ENCODE measurements at places on chromosomes 16 and 17.

- peak; percentile 30 for DNase-seq
Observed at GRCh38 chr16:11796227-11797165, 562 bp downstream of the ZC3H7A start.

GRCh38 chr16:10688291-10688690 is 6.4 kb downstream of the TEKT5 start:
- no peak for DNase-seq

DNA sequence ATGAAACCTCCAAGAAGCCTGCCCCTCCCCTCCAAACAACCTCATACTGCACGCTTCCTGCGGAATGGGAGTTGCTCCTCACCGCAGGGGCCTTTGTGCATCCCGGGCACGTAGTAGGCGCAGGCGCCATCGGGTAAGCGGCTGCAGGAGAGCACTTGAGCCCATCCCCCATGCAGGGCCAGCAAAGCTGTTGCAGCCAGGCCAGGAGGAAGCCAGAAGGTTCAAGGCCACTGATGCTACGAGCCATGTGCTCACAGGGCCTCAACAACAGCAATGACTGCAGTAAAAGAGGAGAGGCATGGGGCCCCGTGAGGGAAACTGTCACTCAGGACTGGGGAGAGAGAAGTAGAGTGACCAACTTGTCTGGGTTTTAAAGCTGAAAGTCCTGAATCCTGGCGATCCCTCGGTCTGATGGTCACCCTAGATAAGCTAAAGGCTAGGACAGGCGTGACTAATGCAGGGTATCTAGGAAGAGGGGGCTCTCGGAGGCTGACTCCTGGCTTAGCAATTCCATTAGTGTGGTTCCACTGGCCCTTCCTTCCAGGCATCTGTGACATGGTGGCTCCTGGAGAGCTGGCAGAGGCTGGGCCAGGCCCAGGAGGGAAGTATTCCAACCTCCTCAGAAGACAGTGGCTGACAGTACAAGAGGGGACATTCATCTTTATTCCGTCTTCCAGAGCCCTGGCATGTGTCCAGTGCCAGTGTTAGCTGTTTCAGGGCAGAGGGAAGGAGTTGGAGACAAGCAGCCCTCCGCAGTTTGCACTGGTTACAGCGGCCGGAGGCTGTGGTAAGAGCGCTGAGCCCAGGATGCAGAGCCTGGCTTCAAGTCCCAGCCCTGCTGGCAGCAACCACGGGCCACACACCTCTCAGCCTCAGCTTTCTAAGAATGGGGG is 20.8 kb downstream of the GOSR2 start:
- no peak for DNase-seq

DNA sequence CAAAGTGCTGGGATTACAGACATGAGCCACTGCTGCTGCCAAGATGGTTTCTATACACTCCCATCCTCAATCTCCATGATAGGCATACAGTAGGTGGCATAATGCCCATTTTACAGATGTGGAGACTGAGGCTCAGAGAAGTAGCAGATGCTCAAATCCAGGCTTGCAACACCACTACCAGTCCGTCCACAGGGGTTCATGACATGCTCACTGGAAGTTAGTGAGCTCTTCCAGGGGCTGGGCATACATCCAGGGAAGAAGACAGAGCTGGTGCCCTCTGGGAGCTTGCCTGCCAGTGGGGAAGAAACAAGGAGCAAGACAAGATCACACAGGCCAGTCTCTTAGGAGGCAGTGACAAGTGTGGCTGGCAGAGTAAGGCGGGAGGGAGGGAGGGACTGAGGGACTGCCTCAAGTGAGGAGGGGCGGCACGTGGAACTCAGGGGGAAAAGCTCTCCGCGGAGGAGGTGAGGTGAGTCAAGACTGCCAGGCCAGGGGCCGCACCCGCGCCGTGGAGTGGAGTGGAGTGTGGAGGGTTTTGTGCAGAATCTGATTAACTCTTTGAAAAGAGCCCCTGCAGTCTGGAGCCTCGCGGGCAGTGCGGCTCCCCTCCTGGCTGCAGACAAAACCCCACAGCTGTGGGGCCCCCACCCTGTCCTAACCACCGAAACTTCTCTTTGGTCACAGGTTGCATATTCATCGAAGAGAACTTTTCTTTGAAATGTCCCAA is 27.9 kb downstream of the SREBF1 start:
- no peak for DNase-seq

GRCh38 chr16:10767127-10767526 is 23.5 kb downstream of the NUBP1 start:
- no peak for DNase-seq

DNA sequence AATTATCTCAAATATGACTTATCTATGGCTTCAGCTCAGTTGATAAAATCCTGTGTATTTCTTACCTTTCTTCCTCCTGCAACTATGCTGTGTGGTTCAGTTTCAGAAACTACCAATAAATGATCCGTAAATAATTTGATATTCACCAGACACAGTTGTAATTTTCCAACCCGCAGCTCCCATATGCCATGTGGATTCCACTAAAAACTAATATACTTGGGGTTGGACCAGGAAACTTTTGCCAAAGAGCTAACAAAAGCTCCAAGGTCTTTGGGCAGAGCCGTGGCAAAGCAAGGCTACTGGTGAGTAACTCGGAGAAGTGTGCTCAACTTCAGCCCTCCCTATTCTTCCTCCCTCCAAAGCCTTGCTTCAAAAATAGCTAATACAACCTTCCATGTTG is 2.3 kb upstream of the CHST6 start:
- no peak for DNase-seq

DNA sequence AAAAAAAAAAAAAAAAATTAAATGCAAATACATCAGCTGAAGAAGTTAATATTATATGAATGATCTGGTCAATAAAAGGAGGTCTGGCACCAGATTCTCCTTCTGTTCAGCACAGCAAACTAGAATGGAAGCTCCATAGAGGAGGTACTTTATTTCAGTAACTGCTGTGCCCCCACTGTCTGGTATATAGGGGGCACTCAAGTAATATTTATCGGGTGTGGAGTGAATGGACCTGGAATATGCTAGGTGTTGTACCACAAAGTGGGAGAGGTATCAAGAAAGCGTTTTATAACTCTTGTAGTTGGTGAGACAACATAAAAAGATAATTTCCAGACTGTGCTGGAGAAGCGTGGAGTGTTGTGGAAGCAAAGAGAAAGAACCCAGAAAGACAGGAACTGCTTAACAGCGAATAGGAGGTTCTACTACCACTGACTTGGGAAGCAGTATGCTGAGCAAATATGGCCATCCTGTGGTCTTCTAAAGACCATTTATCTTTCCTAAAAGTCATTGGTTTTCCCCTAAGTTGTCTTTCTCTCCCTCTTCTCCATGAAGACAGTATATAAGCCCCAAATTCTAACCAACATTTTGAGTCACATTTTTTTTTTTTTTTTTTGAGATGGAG is 12.2 kb upstream of the PRKCA start:
- no peak for DNase-seq

GRCh38 chr16:47666434-47666833 is 205.3 kb downstream of the PHKB start:
- DNase-seq = no peak

DNA sequence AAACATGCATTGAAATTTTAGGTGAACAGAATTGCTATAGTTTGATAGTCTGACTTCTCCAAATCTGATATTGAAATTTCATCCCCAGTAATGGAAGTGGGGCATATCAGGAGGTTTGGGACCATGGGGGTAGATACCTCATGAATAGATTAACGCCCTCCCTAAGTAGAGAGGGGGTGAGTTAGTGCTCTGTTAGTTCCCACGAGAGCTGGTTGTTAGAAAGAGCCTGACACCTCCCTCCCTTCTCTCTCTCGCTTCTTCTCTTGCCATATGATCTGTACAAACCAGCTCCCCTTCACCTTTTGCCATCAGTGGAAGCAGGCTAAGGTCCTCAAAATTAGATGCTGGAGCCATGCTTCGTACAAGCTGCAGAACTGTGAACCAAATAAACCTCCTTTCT is 78.8 kb downstream of the BRIP1 start:
- no peak for DNase-seq

- DNase-seq = no peak
Observed at GRCh38 chr17:64449545-64449944, 630 bp downstream of the MILR1 start.

DNA sequence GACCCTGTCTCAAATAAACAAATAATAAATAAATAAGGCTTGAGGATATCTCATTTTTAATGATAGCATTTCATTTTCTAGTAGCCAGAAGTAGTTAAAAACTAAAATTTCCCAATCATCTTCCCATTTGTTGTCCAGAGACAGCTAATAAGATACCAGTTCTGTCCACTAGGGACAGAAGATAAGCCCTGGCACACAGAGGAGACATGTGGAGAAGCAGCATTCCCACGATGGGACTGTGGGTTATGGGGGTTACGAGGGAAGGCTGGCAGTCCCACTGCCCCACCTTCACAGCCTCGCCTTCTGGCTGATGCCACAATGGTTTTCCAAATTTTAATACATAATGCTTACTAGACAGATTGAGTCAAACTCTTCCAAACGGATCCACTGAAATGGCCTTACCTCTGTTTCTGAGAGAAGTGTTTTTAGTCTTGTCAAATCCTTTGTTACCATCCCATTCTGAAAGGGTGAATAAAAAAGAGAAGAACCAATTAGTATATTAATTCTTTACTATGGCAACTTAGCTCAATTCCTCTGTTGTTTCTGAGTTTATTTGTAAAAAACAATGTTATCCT is 44.2 kb downstream of the HELZ start:
- DNase-seq = no peak

- no peak for DNase-seq
Observed at GRCh38 chr17:7915179-7915610, 894 bp downstream of the RNF227 start.

- DNase-seq = no peak
Observed at GRCh38 chr17:34711646-34712045, 132.3 kb downstream of the TMEM132E start.

GRCh38 chr17:54021418-54021817 is 198.7 kb downstream of the KIF2B start:
- DNase-seq = no peak

DNA sequence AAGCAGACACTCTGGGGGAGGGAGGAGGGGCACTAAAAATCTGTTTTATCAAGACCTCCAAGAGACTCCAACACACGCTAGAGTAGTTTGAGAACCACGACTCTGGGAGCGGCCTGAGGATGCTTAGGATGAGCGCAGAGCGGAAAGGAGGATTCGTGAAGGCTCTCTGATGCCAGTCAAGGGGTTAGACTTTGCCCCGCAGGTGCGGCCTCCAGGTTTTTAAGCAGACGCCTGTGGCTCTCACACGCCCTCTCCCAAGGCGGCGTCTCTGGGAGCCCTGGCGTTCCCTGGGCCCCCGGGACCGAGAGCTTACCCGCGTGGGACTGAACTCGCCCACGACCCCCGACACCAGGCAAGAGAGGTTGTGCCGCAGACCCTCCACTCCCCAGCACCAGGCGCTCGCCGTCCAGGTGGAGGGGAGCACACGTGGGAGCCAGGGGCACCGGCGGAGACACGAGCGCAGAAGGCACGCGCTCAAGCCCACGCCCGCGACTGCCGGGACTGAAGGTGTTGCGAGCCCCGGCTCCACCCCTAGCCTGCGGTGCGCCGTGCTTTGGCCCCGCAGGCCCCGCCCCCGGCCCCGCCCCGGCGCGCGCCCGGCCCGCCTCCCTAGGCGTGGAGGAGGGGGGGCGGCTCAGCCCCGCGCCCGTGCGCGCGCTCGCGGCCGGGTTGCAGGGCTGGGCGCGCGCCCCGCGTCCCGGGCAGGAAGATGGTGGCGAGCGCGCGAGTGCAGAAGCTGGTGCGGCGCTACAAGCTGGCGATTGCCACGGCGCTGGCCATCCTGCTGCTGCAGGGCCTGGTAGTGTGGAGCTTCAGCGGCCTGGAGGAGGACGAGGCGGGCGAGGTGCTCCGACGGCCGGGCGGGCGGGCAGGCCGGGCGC is at the start of gene XYLT2:
XYLT2 (plus strand) TSS at position 695 of the 881 bp plus-strand sequence; CDS start at position 710, 15 bp downstream.
- DNase-seq = peak; percentile 92

GRCh38 chr16:2160915-2161551 is 5.5 kb downstream of the TRAF7 start:
- DNase-seq = no peak

GRCh38 chr17:77408284-77408683 is 267.5 kb downstream of the SEC14L1 start:
- DNase-seq = no peak

DNA sequence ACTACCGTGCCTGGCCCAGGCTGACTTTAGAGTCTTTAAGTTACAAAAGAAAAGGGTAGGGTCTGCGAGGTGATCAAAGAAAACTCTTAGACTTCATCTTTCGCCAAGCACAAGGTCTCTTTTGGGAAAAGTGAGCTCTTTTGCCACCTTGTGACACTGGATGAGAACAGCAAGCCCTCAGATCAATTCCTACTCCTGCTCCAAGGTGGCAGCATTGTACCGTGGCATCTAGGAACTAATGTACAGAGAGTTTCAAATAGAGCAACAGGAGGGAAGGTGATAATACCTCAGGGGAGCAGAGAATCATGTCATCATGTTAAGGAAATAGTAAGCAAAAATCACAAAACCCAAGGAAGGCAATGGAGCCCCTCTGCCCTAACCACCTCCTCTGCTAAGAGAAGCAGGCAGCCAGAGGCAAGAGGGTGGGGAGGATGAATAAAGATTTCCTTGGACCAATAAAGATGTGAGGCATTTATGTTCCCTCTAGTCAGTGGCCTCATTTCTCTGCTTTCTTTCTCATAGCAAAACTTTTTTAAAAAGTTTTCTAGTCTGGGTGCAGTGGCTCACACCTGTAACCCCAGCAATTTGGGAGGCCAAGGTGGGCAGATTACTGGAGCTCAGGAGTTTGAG is 2.1 kb upstream of the C17orf78 start:
- peak; percentile 62 for DNase-seq

DNA sequence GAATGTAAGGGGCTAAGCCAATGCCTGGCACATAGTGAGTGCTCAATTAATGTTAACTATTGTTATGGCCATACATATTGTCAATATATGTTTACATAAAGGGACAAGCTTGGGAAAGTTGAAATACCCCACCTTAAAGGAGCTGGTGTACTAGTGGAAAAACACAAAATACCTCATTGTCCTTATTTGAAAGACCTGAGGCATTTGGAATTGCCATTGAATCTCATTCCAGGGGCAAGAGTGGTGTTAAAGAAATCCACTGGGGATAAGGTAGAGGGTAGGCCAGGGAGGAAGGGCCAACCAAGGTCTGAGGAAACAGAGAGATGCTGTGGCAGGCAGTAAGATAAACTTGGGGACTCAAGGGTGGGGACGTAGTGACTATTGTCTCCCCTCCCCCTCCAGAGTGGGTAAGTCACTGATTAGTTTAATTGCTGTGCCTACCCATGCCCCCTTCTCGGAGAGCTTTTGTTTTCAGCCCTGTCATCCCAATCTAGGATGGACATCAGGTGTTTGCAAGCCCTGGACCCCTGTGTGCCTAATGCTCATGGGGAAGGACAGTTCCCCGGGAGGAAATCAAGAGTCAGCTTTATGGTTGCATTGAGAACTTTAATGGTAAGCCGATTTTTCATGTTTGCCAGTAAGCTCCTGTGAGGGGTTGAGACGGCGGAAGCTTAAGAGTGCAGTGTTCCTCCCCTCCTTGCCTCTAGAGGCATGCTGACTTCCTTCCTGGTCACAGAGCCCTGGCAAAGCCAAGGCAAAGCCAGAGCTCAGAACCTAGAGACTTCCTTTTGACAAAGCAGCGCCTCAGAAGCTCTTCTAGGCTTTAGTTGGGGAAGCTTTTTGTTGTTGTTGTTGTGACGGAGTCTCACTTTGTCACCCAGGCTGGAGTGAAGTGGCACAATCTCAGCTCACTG is 2.5 kb upstream of the HEATR9 start:
- DNase-seq = peak; percentile 7

- no peak for DNase-seq
Observed at GRCh38 chr16:70520612-70521297, 2.6 kb downstream of the COG4 start.

- DNase-seq = no peak
Observed at GRCh38 chr16:87701078-87701460, 64.7 kb downstream of the KLHDC4 start.

GRCh38 chr17:16425202-16425601 is 9.8 kb downstream of the TRPV2 start:
- no peak for DNase-seq

GRCh38 chr17:78374631-78375274 is 3.7 kb upstream of the PGS1 start:
- no peak for DNase-seq
